ENCODE measurements at places on chromosomes 6 and 20.
A peak's percentile ranks its signal among the peaks of the same experiment; 100 is the strongest.

GRCh38 chr6:18680842-18681241, 293.7 kb downstream of the RNF144B start:
- no peak overlapping the region for H3K4me3 ChIP-seq
- no peaks in the 10 kb centered on the region for H3K4me1 ChIP-seq
- no peaks in the 10 kb centered on the region for H3K36me3 ChIP-seq
- no peak for DNase-seq

DNA sequence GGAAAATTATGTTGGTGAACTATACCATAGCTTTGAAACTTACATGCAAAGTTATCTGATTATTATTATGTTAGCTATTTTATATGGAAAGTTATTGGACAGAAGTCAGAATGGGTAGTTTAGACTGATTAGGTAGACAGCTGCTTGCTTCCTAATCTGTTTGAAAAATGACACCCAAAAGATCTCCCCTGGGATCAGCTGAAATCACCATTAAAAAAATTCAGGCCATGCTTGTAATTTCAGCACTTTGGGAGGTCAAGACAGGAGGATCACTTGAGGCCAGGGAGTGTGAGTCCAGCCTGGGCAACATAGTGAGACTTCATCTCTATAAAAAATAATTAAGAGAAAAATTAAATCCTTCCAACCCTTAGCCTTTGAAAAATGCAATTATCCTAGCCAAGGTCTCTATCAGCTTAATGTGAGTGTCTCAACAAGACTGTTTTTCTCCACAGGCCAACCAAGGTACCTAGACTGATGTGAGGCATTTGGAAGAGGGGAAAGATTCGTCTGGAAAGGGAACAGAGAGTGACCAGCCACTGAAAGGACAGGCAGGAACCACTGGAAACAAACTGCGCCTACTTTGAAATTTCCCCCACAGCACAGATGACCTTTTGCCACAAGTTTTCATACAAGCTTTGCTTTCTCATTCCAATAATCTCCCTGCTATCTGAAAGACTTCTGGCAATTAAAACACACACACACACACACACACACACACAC, 232.3 kb downstream of the GMPR start:
- H3K4me1 ChIP-seq: peaks cover 51% of the 10 kb centered on the region
- DNase-seq: no peak
- peaks cover 24% of the 10 kb centered on the region for H3K36me3 ChIP-seq

DNA sequence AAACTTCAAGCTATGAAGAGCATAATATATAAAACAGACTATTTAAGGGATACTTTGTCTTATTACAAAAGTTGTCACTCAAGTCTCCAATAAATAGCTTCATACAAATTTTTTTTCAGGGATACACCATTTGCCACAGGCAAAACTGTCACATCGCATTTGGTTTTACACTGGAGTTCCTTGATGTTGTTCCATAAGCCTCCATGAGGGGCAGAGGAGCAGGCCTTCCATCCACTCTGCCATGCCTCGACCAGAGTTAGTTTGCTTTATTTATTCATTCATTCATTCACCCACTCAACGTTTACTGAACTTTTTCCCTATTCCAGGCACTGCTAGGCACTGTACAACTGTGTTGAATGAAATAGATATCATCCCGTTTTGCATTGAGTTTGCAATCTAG, 246.6 kb downstream of the PHF3 start:
- DNase-seq: no peak
- H3K27me3 ChIP-seq: no peaks in the 10 kb centered on the region
- H3K4me3 ChIP-seq: no peak overlapping the region
- no peaks in the 10 kb centered on the region for H3K36me3 ChIP-seq

DNA sequence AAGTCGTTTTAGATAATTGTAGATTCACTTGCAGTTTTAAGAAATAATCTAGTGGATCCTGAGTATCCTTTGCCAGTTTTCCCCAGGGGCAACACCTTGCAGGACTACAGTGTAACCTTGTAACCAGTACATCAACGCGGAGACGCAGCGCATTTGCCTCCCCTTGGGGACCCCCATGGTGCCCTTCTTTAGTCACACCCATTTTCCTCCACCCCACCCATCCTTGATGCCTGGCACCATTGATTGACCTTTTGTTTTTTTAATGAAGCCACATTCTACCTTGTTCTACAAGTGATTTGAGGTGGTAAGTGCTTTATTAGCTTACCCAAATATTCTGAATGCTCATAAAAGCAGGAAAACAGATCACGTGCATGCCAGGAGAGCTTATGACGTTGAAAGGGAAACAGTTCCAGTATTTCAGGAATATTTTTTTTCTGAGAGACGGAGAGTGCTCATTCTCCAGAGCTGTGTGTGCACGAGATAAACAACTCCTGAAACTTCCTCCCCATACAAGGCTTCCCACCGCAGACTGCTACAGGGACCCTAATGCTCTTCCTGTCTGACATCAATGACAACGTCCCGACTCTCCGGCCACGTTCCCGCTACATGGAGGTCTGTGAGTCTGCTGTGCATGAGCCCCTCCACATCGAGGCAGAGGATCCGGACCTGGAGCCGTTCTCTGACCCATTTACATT, 35.7 kb downstream of the CDH26 start:
- H3K27me3 ChIP-seq: peaks cover 25% of the 10 kb centered on the region
- H3K4me3 ChIP-seq: no peak overlapping the region
- no peak for DNase-seq
- peaks cover 1% of the 10 kb centered on the region for H3K36me3 ChIP-seq
- no peaks in the 10 kb centered on the region for H3K4me1 ChIP-seq

DNA sequence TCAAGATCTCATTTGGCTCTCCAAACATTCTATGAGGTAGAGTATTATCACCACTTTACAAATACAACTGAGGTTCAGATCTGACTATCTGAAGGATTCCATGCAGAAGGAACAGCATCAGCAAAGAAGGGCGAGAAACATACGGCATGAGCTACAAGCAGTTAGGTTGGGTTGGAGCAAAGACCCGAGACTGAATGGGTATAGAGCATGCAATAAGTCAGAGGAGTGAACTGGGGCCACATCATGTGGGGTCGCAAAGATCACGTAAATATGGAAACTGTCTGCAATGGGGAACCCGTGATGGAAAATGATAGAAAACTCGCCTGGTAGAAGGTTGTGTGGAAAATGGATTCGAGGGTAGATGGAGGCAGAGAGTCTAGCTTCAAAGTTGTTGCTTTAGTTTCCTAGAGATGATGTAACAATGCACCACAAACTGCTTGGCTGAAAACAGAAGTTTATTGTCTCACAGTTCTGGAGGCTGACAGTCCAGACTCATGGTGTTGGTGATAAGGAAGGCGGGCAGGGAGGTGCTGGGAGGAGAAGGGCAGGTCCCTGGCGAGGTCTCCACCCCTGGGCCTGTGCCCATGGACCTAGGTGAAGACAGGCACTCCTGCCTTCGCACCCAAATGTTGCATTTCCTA, 44.3 kb upstream of the BCLAF1 start:
- no peaks in the 10 kb centered on the region for H3K27me3 ChIP-seq
- no peaks in the 10 kb centered on the region for H3K36me3 ChIP-seq
- H3K27ac ChIP-seq: no peak overlapping the region
- no peak overlapping the region for H3K4me3 ChIP-seq
- no peaks in the 10 kb centered on the region for H3K4me1 ChIP-seq

GRCh38 chr6:33865478-33866077, 61.8 kb upstream of the MLN start:
- H3K4me3 ChIP-seq: no peak overlapping the region
- H3K27me3 ChIP-seq: peaks cover 44% of the 10 kb centered on the region
- H3K36me3 ChIP-seq: no peaks in the 10 kb centered on the region
- H3K27ac ChIP-seq: no peak overlapping the region
- H3K4me1 ChIP-seq: peaks cover 5% of the 10 kb centered on the region

GRCh38 chr20:63979229-63979556, 249 bp downstream of the SAMD10 start:
- H3K4me3 ChIP-seq: peak overlapping the region; percentile 89
- H3K27me3 ChIP-seq: no peaks in the 10 kb centered on the region
- peaks cover 43% of the 10 kb centered on the region for H3K4me1 ChIP-seq
- peaks cover 26% of the 10 kb centered on the region for H3K36me3 ChIP-seq

DNA sequence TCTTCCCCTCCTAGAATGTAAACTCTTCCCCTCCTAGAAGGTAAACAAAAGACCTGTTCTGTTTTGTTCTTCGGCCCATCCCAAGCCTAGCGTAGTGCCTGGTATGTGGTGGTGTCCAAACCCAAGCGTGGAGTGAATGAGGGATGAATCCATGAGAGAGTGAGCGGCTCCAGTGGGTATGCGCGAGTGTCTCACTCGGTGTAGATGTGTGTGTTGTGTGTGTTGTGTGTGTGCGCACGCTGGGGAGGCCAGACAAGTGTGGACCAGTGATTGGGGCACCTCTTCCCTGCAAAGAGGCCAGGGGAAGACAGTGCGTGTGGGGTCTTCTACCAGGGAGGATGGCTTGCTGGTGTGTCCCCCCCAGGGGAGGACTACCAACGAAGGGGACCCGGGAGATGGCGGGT, 392 bp upstream of the SLC2A10 start:
- H3K27me3 ChIP-seq: peaks cover 52% of the 10 kb centered on the region
- H3K27ac ChIP-seq: peak overlapping the region; percentile 21
- peaks cover 9% of the 10 kb centered on the region for H3K4me1 ChIP-seq
- H3K36me3 ChIP-seq: peaks cover 4% of the 10 kb centered on the region
- no peak for DNase-seq

GRCh38 chr6:134400941-134401340, 83.0 kb upstream of the SGK1 start:
- no peak for DNase-seq
- no peak overlapping the region for H3K27ac ChIP-seq
- no peak overlapping the region for H3K4me3 ChIP-seq
- peaks cover 25% of the 10 kb centered on the region for H3K4me1 ChIP-seq
- peaks cover 3% of the 10 kb centered on the region for H3K36me3 ChIP-seq
- no peaks in the 10 kb centered on the region for H3K27me3 ChIP-seq

Measured in stimulated activated naive B cell treated with anti-CD40 and anti-IgM and Interleukin-4, amounts not matched to agents 10 μg/mL and 1 μg/mL and 100 μg/mL, for 72 hours (primary cell).